Ascending aorta (tissue), 2 donors: ENCODE measurements at places on chromosomes 3 and 15.

GRCh38 chr15:89912674-89913396 is at the start of gene ARPIN:
Gene ARPIN, minus strand, starts transcription at chr15:89912952. Its CDS starts 117 bp downstream, at chr15:89912835.
- peak within 1 kb of the TSS; percentile 53 for H3K27ac ChIP-seq
- H3K4me1 ChIP-seq, result peaks cover 12% of the 10 kb centered on the region
- peak within 1 kb of the TSS; percentile 95 for H3K4me3 ChIP-seq

DNA sequence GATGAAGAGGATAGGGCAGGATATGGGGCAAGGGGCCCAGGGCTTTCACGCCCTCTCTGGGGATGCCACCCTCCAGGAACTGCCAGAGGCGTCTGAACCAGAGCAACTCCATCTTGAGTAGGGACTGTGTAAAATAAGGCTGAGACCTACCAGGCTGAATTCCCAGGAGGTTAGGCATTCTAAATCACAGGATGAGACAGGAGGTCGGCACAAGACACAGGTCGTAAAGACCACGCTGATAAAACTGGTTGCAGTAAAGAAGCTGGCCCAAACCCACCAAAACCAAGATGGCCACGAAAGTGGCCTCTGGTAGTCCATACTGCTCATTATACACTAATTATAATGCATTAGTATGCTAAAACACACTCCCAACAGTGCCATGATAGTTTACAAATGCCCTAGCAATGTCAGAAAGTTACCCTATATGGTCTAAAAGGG is 40.7 kb downstream of the HERC1 start:
- H3K4me1 ChIP-seq, result no peaks in the 10 kb centered on the region
- no peaks in the 10 kb centered on the region for H3K36me3 ChIP-seq
- no peaks in the 10 kb centered on the region for H3K27me3 ChIP-seq
- no peak overlapping the region for H3K27ac ChIP-seq
- no peak for DNase-seq
- no peak overlapping the region for H3K4me3 ChIP-seq

DNA sequence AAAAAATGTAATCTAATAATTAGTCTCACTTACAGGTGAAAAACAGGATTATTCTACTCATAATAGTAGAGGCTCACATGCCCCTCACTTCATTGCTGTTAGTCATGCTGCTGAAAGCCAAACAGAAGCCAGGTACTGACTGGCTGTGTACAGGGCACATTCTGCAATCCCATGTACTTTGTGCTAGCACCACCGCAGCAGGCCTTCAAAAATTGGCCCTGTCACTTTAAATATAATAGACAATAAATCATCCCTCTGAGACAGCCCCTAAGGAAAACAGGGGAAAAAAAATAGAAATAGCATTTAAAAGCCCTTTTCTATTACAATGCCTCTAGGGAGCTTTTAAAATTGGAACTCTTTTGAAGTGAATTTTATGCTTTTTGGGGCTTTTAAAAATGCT is 723.8 kb downstream of the TUSC7 start:
- H3K4me3 ChIP-seq, result no peak overlapping the region
- no peaks in the 10 kb centered on the region for H3K27me3 ChIP-seq
- H3K36me3 ChIP-seq, result no peaks in the 10 kb centered on the region
- H3K27ac ChIP-seq, result no peak overlapping the region
- no peak for DNase-seq

DNA sequence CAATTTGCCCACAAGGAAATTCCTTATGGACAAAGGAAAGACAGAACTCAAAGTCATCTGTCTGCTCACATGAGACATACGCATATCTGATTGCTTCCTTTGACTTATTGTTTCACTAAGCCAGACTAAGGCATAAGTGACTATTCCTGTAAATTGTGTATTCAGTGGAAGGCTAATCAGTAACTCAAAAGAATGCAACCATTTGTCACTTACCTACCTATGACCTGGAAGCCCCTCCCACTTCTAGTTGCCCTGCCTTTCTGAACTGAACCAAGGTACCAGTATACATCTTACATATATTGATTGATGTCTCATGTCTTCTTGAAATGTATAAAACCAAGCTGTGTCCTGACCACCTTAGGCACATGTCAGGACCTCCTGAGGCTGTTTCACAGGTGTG is 53.5 kb upstream of the PROK2 start:
- DNase-seq, result no peak
- no peak overlapping the region for H3K4me3 ChIP-seq
- no peaks in the 10 kb centered on the region for H3K27me3 ChIP-seq
- no peaks in the 10 kb centered on the region for H3K36me3 ChIP-seq
- no peak overlapping the region for H3K27ac ChIP-seq

GRCh38 chr15:71154607-71155200 is 39.4 kb downstream of the THSD4 start:
- peaks cover 15% of the 10 kb centered on the region for H3K4me1 ChIP-seq
- no peaks in the 10 kb centered on the region for H3K27me3 ChIP-seq
- H3K36me3 ChIP-seq, result peaks cover 5% of the 10 kb centered on the region
- DNase-seq, result no peak

DNA sequence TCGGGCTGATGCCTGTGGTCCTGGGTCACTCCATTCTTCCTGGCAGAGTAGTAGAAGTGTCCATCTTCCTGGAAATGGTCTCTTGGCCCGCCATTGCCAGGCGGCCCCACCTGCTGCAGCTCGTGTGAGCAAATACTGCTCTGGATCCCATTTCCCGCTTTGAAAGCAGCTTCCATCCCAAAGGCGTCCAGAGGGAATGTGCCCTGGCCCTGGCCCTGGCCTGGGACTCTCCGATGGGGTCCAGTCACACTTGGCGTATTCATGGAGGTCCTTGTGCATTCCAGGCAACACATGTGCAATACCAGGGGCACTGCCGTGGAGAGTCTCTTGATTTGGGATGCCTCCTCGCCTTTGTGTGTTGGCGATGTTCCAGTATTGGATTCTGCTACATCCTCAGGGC is 111.1 kb downstream of the SNRPN start:
- no peak for DNase-seq
- no peak overlapping the region for H3K27ac ChIP-seq
- no peak overlapping the region for H3K4me3 ChIP-seq
- no peaks in the 10 kb centered on the region for H3K4me1 ChIP-seq

- DNase-seq, result no peak
Observed at GRCh38 chr15:49675041-49675440, 54.2 kb downstream of the DTWD1 start.

DNA sequence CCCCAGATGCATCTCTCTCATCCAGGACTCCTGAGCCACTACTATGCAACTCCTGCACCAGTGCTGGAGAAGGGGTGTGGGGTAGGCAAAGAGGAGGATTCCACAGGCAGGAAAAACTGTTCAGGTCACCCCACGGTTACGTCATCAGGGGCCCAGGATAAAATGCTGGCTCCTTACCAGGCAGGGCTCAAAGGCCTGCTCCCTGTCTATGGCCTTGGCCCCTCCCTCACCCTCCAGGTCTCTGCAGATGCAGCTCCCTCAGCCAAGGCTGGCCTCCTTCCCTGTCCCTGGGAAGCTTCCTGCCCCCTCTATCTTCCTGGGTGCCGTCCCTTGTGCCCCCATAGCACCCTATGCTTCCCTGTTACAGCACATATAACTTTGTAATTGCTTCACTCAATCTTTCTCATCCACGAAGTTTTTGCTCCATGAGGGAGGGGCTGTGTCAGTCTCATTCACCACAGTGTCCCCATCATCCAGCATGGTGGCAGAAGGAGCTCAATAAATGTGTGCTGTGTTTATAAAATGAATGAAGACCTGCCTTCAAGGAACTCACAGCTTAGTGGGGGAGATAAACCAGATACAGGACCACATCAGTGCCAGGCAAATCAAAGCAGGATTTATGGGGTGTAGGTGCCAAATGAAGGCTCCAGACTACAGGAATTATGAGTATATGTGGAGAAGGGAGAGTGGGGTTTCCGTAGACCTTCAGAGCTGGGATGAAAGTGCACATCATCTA is 18.6 kb downstream of the KBTBD13 start:
- no peaks in the 10 kb centered on the region for H3K27me3 ChIP-seq
- peaks cover 27% of the 10 kb centered on the region for H3K36me3 ChIP-seq
- peak overlapping the region; percentile 98 for H3K27ac ChIP-seq
- H3K4me3 ChIP-seq, result no peak overlapping the region

- H3K4me1 ChIP-seq, result no peaks in the 10 kb centered on the region
- H3K4me3 ChIP-seq, result no peak overlapping the region
- no peak for DNase-seq
Observed at GRCh38 chr3:109023656-109024254, 70.1 kb upstream of the GUCA1C start.

GRCh38 chr3:144760831-144761230 is 789.2 kb downstream of the DIPK2A start:
- no peak for DNase-seq
- H3K36me3 ChIP-seq, result no peaks in the 10 kb centered on the region
- no peak overlapping the region for H3K27ac ChIP-seq
- H3K27me3 ChIP-seq, result no peaks in the 10 kb centered on the region

DNA sequence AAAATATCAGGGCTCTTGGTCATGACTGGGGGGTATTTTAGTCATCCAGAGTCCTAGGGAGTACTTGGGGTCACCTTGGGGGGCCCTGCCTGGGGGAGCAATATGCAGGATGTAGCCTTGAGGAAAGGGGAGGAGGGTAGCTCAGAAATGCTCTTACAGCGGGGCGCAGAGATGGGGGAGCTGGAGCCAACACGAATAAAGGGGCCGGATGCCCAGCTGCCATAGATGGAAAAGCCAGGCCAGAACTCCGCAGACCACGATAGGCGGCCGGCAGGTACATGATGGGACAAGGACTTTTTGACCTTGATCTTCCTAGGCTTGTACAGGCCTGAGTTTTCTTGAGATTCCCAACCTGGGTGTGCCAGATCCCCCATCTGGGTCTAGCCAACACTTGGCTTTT is 47.7 kb upstream of the SLC6A1 start:
- no peaks in the 10 kb centered on the region for H3K27me3 ChIP-seq
- H3K4me3 ChIP-seq, result no peak overlapping the region
- no peaks in the 10 kb centered on the region for H3K4me1 ChIP-seq
- no peaks in the 10 kb centered on the region for H3K36me3 ChIP-seq
- DNase-seq, result no peak

- H3K4me3 ChIP-seq, result no peak overlapping the region
- DNase-seq, result no peak
- H3K4me1 ChIP-seq, result no peaks in the 10 kb centered on the region
- no peaks in the 10 kb centered on the region for H3K36me3 ChIP-seq
- no peaks in the 10 kb centered on the region for H3K27me3 ChIP-seq
Observed at GRCh38 chr3:140223197-140223596, 288.2 kb downstream of the CLSTN2 start.

DNA sequence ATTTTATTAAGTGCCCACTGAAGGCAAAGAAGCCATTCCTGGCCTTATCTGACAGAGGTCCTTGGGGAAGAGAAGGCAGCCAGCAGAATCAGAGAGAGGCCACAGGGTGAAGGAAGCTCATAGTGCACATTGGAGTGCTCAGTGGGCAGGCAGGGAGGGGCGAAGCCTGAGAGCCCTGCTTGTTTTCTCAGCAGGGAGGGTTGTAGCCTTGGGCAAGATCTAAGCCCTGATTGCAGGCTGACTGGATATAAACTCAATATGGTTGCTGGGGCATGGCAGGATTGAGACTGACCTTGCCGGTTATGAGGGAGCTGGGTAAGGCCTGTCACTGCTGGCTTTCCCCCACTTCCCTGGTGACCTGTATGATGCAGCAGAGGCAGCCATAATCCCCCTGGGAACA is 7.5 kb upstream of the IGSF11 start:
- H3K36me3 ChIP-seq, result no peaks in the 10 kb centered on the region
- H3K27me3 ChIP-seq, result no peaks in the 10 kb centered on the region
- DNase-seq, result no peak
- H3K4me1 ChIP-seq, result no peaks in the 10 kb centered on the region
- no peak overlapping the region for H3K27ac ChIP-seq
- no peak overlapping the region for H3K4me3 ChIP-seq

DNA sequence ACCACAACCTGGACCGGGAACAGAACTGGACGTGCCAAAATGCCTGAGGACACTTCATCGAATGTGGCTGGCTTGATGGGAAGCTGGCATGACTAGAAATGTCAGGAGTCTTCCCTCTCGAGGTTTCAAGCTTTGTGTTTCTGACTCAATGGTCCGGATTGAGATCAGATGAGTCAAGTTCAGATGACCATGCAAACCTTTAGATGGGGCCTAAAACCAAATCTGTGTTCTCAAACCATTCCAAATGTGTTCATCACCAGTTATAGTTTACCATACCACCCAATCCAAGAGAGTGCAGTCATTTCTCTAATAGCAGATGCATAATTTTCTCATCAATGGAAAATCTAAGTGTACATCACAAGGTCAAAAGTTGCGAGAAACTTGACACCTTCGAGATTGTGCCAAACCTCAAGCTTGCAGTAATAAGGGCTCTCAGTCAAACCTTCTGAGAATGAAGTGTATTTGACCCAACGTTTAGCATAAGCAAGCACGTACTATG is 369.1 kb downstream of the RORA start:
- H3K4me3 ChIP-seq, result no peak overlapping the region
- H3K27me3 ChIP-seq, result no peaks in the 10 kb centered on the region
- H3K4me1 ChIP-seq, result no peaks in the 10 kb centered on the region
- no peak overlapping the region for H3K27ac ChIP-seq
- H3K36me3 ChIP-seq, result no peaks in the 10 kb centered on the region

DNA sequence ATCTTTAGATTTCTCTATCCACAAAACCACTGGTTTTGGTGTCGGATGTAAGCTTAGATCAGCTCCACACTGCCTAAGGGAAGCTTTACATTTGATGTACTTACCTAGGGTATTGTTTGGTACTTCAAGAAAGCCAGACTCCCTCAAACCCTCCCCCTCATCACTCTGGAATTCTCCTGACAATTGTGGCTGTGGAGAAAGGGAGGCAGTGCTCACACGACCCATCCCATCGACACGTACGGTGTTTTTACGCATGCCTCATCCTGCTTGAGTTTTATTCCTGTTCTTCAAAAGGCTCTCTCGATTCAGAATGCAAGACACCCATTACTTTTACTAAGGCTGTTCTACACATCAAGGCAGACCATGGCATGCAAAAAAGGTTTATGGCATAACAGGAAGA is 67.3 kb upstream of the ONECUT1 start:
- no peaks in the 10 kb centered on the region for H3K36me3 ChIP-seq
- H3K27ac ChIP-seq, result no peak overlapping the region
- H3K4me3 ChIP-seq, result no peak overlapping the region
- DNase-seq, result no peak
- H3K27me3 ChIP-seq, result no peaks in the 10 kb centered on the region
